ENCODE measurements at places on chromosomes 1 and 21. TPM values are rescaled to one million over a fixed set of nuclear protein-coding genes. Genes with fewer than 3 reads are reported as not detected.
A peak's percentile ranks its signal among the peaks of the same experiment; 100 is the strongest.

Gene CFHR3
- not detected for total RNA-seq

Gene AVPR1B
- not detected for total RNA-seq

Gene IGSF9
- total RNA-seq, result not detected

Gene KRTAP13-2
- not detected for total RNA-seq

Gene MTMR11
- 13.2 TPM for total RNA-seq

Gene SH3D21
- 4.0 TPM for total RNA-seq

Gene OR2T33
- total RNA-seq, result not detected

Gene EPHA10
- total RNA-seq, result not detected

GRCh38 chr1:46703927-46704641 lies 14.8 kb downstream of the EFCAB14 start:
- no peak for DNase-seq

DNA sequence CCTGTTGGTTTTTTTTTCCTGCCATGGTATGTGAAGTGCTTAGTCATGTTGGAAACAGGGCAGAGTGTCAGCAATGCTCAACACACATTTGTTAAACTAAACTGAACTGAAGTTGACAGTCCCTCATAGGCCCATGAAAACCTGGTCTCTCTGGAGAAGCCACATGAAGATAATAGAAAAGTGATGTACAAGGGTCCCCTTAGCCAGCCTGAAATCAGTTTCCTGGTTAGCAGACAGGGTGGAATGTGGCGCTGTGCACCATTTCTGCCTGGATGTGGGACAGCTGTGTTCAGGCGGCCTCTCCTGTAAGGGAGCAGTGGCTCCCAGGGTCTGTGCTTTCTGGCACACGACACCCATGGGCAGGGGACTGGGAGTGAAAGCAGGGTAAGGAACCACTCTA lies 9.9 kb upstream of the CHI3L1 start:
- no peak for DNase-seq

- no peak for DNase-seq
These were observed 20.8 kb downstream of the TMCO1 start for GRCh38 chr1:165747632-165748447.

- DNase-seq, result no peak
These were observed 154.8 kb downstream of the TM2D1 start for GRCh38 chr1:61570191-61570590.

- no peak for DNase-seq
These were observed 1.3 kb upstream of the C1orf226 start for GRCh38 chr1:162380061-162380846.

GRCh38 chr1:118785246-118785645 lies 202.9 kb downstream of the TBX15 start:
- no peak for DNase-seq

DNA sequence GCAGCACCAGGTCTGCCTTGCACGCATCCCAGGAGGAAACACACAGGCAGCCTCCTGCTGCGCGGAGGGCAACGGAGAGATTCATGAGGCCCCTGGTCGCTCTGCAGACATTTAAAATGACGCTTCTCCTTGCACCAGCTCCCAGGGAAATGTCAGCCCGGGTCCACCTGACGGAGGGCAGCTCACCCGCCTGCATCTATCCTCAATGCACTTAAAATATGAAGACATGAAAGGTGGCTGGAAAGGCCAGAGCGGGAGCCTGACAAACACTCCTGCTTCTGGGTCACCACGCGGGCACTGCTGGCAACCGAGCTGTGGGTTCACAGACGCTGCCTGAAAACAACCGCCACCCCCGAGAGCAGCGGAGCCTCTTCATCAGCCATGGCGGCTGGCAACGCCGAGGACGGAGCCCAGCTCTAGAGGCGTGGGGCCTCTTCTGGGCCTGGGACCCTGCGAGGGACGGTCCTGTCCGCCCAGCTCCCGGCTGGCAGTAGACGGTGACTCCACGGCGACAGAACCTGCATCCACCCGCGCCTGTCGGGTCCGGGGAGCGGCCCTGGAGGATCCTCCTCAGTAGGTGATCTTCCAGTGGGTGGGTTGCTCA lies 22.7 kb downstream of the POFUT2 start:
- no peak for DNase-seq

DNA sequence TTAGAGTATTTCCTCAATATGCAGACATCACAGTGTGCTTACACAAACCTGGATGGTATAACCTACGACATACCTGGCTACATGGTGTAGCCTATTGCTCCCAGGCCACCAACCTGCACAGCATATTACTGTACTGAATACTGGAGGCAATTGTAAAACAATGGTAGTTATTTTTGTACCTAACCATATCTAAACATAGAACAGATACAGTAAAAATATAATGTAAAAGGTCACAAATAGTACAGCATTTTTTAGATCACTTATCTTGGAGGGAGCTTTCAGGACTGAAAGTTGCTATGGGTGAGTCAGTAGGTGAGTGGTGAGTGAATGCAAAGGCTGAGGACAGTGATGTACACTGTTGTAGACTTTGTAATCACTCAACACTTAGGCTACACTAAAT lies 492.3 kb downstream of the MRPL39 start:
- DNase-seq, result peak; percentile 17

DNA sequence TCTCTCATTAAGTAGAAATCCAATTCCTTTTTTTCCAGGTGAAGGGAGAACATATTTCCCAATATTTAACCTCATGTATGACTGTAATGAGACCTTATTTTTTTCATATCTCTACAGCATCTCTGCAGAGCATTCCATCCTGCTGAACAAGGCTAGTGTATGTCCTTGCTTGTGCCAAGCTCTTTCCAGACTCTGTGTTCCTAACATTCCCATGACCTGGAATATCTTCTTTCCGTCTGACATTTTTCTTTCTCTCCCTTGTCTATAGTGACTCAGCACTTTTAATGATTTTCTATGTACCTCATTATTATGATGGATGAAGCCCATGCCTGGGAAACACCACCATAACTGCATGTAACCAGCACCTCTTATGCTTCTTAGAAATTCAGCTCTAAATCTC lies 278.3 kb upstream of the NRIP1 start:
- no peak for DNase-seq

GRCh38 chr21:33971492-33972013 lies 55.9 kb upstream of the ATP5PO start:
- DNase-seq, result peak; percentile 88

DNA sequence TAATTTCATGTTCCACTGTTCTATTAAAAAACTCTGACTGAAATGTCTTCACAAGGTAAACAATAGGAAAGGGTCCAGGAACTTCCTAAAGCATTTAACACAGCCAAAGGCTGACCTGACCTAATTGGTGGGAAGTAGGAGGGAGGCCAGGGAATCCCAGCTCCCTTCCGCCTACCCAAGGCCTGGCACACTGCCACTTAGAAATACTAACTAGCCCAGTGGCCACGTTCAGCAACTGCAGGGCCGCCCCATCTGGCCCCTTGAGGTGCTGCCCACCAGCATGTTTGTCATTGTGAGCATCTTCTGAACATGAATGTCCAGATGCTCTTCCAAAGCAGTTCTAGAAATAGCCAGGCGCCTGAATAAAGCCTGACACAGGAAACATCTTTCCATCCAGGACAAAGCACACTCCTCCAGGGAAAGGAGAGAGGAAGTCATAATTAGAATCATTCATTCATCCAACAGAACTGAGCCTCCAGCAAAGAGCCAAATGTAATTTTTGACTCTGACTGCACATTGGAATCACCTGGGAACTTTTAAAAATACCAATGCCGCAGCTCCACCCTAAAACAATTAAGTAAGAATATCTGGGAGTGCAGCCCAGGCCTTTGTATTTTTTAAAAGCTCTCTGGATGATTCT lies 44.6 kb upstream of the BCL9 start:
- DNase-seq, result peak; percentile 32

GRCh38 chr1:75058424-75058823 lies 75.8 kb upstream of the LHX8 start:
- DNase-seq, result no peak

DNA sequence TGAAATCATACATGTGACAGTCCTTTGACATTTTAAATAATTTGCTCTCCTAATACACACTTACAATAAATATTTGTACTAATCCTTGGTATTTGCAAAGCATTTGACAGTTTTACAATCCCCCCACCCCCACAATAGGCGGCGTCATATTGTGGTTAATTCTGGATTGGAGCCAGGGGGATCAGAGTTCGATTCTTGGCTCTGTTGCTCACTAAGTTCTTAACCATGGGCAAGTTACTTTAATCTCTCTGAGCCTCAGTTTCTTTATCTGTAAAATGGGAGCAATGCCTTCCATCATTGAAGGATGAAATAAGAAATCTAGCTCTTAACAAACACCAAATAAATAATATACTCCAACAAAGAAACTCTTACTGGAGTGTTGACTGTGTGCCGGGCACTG lies 23.8 kb downstream of the CACNA1S start:
- no peak for DNase-seq

GRCh38 chr1:26181586-26182382 lies 4.5 kb downstream of the CNKSR1 start:
- no peak for DNase-seq

GRCh38 chr1:190373705-190374336 lies 103.8 kb downstream of the BRINP3 start:
- DNase-seq, result no peak
